ENCODE measurements at places on chromosomes 4 and X. TPM values are rescaled to one million over a fixed set of nuclear protein-coding genes. Genes with fewer than 3 reads are reported as not detected.

WDR17 gene
- under 0.01 TPM for total RNA-seq

UGT2A1 gene
- not detected for total RNA-seq

SLC7A11 gene
- 13.4 TPM for total RNA-seq

ADH7 gene
- total RNA-seq: not detected

IL15 gene
- not detected for total RNA-seq

WNK3 gene
- total RNA-seq: 4.7 TPM

S100P gene
- 1.2 TPM for total RNA-seq

MAGEC2 gene
- total RNA-seq: not detected

TENM3 gene
- total RNA-seq: 399 TPM

TSPAN6 gene
- 71.5 TPM for total RNA-seq

Data from placental epithelial cell (primary cell).